ENCODE measurements at places on chromosomes 16 and 17. TPM values are rescaled to one million over a fixed set of nuclear protein-coding genes. Genes with fewer than 3 reads are reported as not detected.

WNT9B gene
- not detected for polyA plus RNA-seq

NCOR1 gene
- 27.9 TPM for polyA plus RNA-seq

TRIM65 gene
- polyA plus RNA-seq, result 1.7 TPM

GFAP gene
- not detected for polyA plus RNA-seq

IRF8 gene
- not detected for polyA plus RNA-seq

CIBAR2 gene
- polyA plus RNA-seq, result not detected

CDRT15 gene
- not detected for polyA plus RNA-seq

CDH8 gene
- polyA plus RNA-seq, result 5.5 TPM

KRT40 gene
- polyA plus RNA-seq, result not detected

ZNF597 gene
- polyA plus RNA-seq, result 1.8 TPM

FOXC2 gene
- polyA plus RNA-seq, result not detected

HS3ST3B1 gene
- 0.58 TPM for polyA plus RNA-seq

CA5A gene
- polyA plus RNA-seq, result not detected

GLTPD2 gene
- not detected for polyA plus RNA-seq

QPRT gene
- 2.7 TPM for polyA plus RNA-seq

CDH16 gene
- polyA plus RNA-seq, result not detected

TMEM238L gene
- not detected for polyA plus RNA-seq

ALOX12B gene
- polyA plus RNA-seq, result 0.31 TPM

SLC5A10 gene
- polyA plus RNA-seq, result not detected

MT4 gene
- polyA plus RNA-seq, result not detected

CCDC102A gene
- 0.20 TPM for polyA plus RNA-seq

NAE1 gene
- 227 TPM for polyA plus RNA-seq

PYY gene
- polyA plus RNA-seq, result not detected

LCAT gene
- polyA plus RNA-seq, result not detected

CACNA1H gene
- polyA plus RNA-seq, result 35.7 TPM

MT1M gene
- polyA plus RNA-seq, result not detected

PRR11 gene
- 0.22 TPM for polyA plus RNA-seq

MAP2K6 gene
- 9.1 TPM for polyA plus RNA-seq

PLD6 gene
- 2.0 TPM for polyA plus RNA-seq
